SHP77 treated with DMSO at 0.1 percent for 48 hours (cell line): ENCODE measurements at places on chromosomes 7 and 10.

GRCh38 chr7:35256256-35257175 is 2.6 kb upstream of the TBX20 start:
- DNase-seq, result no peak

- DNase-seq, result no peak
These were observed 95.2 kb upstream of the EGR2 start for GRCh38 chr10:62911210-62911963.

DNA sequence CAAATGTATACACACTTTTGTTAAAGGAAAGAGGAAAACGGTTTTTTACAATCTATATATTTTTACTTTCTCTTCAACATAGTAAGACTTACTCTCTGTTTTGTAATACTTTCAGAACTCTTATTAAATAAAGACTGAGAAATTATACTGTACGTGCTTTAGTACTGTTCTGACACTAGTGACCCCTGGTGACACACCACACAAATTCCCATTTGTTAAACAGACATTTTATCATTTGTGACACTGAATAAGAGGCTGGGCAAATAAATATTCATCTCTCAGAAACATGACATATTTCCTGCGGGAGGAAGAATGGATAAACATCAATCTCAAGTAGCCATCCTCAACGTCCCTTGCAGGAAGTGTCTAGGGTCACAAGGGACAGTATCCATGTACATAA is 68.9 kb upstream of the ZNF33B start:
- DNase-seq, result no peak

GRCh38 chr10:78171633-78172400 is 138.2 kb downstream of the RPS24 start:
- DNase-seq, result no peak

DNA sequence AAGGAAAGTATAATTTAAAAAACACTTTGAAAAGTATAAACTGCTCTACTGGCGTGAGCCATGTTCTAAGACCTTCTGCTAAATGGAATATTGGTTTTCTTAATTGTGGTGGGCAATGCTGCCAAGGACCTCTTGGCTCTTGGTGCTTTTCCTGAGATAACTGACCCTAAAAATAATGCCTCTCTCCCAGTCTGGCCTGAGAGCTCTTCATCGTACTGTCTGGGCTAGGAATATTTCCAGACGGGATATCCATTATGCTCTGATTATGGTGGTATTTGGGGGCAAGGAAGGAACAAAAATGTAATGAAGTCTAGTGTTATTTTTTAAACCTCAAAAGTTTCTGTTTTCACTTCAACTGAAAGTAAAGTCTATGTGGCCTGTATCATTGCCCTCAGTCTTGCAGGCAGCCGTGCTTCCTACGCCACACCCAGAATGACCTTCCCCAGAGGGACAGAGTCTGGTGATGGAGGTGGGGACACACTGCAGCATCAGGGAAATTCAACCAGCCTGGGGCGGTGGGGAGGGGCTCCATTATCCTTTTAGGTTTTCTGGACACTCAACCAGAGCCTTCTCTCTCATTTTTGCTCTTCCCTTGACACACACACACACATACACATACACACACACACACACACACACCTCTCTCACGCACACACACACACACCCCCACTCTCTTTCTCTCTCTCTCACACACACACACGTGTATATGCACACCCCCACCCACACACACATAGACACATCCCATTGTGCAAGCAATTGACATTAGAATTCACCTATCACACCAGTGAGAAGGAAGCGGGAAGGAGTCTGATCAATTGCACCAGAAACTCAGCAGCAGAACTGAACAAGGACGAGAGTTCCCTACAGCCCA is 99.6 kb downstream of the LRRC18 start:
- DNase-seq, result no peak

GRCh38 chr7:118169146-118169545 is 14.8 kb upstream of the LSM8 start:
- no peak for DNase-seq

DNA sequence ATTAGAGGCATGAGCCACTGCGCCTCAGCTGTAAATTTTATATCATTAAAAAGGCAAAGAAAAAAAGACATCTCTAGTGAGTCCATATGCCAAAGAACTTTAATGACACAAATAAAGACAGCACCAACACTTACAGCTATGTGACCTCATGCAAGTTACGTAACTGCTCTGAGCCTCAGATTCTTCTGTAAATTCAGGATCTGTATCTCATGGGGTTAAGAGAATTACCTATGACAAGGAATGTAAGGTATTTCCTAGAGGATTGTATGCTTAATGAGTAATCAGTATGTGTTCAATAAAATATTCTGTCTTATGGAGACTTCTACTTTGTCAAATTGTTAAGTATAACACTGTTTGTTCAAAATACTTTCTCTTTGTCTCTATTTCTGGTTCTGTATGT is 274.0 kb upstream of the GLI3 start:
- no peak for DNase-seq

GRCh38 chr10:121457729-121458128 is 140.5 kb downstream of the FGFR2 start:
- DNase-seq, result no peak
